GM23338 (cell line): ENCODE measurements at places on chromosomes 7 and 10. TPM values are rescaled to one million over a fixed set of nuclear protein-coding genes. Genes with fewer than 3 reads are reported as not detected.

- H3K4me3 ChIP-seq, result peak overlapping the region; percentile 65
- peaks cover 8% of the 10 kb centered on the region; the same call in 1 of the 2 replicates for H3K36me3 ChIP-seq
- no peaks in the 10 kb centered on the region for H3K27me3 ChIP-seq
- DNase-seq, result peak; percentile 94
- H3K4me1 ChIP-seq, result peaks cover 5% of the 10 kb centered on the region; the same call in 1 of the 2 replicates
Observed at GRCh38 chr7:99393355-99394187, 14.8 kb downstream of the PDAP1 start.

DNA sequence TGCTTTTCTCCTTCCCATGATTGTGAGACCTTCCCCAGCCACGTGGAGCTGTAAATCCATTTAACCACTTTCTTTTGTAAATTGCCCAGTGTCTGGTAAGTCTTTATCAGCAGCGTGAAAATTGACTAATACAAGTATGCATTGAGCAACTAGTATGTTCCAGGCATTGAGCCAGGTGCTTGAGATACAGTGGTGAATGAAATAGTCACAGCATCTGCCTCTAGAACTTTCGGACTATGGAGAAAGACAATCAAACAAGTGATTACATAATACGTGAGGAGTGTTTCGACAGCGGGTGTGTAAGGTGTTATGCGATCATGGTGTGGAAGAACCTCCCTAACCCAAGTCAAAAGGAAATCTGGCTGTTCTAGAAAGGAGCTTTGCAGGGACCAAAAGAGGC, 21.6 kb upstream of the NUP205 start:
- H3K27me3 ChIP-seq, result no peaks in the 10 kb centered on the region
- no peak overlapping the region for H3K4me3 ChIP-seq
- H3K27ac ChIP-seq, result no peak overlapping the region

DNA sequence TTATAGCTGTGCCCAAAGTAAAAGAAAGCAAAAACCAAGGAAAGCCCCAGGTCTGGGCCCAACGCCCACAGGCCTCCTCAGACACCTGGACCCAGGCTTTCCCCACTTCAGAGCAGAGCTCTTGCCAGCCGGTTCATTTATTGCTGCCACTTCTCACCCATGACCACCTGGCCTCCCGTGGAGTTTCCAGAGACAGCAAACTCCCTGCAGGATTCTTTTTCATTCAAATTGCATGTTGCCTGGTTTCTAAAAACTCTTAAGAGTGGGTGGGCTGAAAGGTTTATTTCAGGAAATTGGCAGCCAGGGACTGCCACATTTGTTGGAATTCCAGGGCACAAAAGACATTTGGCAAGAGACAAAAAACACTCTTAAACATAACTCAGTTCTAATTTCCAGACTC, 4.7 kb downstream of the VOPP1 start:
- DNase-seq, result no peak
- H3K4me3 ChIP-seq, result peak overlapping the region; percentile 41; the same call in 1 of the 2 replicates
- no peaks in the 10 kb centered on the region for H3K36me3 ChIP-seq
- H3K27ac ChIP-seq, result peak overlapping the region; percentile 37; the same call in 1 of the 2 replicates

DNA sequence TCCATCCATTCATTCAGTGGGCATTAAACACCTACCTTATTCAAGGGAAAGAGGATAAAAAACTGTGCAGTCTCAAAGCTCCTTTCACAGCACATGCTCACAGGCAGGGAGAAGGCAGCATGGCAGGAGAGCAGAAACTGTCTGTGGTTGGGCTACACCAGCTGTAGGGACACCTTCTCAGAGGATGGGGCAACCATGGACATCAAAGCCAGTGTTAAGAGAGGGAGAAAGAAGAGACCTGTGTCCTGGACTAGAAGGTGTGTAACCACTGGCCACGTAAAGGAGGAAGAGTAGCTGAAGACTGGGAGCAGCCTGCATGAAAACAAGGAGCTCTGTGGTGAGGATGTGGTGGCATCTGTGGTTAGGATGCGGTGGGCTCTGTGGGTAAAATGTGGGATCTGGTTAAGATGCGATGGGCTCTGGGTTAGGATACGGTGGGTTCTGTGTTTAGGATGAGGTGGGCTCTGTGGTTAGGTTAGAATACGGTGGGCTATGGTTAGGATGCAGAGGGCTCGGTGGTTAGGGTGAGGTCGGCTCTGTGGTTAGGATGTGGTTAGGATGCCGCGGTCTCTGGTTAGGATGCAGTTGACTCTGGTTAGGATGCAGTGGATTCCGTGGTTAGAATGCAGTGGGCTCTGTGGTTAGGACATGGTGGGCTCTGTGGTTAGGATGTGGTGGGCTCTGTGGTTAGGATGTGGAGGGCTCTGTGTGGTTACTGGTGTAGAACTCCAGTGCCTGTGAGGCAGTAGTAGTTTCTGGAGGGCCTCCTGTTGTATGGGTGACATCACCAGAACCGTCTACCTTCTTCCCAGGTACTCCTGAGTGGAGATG, 197.6 kb downstream of the WDR37 start:
- H3K36me3 ChIP-seq, result no peaks in the 10 kb centered on the region
- H3K4me3 ChIP-seq, result no peak overlapping the region
- DNase-seq, result no peak
- H3K4me1 ChIP-seq, result no peaks in the 10 kb centered on the region
- H3K27ac ChIP-seq, result no peak overlapping the region

- no peak overlapping the region for H3K4me3 ChIP-seq
- H3K27me3 ChIP-seq, result no peaks in the 10 kb centered on the region
- peak; percentile 59 for DNase-seq
- no peak overlapping the region for H3K27ac ChIP-seq
Observed at GRCh38 chr7:7920481-7920880, 48.1 kb upstream of the GLCCI1 start.

DNA sequence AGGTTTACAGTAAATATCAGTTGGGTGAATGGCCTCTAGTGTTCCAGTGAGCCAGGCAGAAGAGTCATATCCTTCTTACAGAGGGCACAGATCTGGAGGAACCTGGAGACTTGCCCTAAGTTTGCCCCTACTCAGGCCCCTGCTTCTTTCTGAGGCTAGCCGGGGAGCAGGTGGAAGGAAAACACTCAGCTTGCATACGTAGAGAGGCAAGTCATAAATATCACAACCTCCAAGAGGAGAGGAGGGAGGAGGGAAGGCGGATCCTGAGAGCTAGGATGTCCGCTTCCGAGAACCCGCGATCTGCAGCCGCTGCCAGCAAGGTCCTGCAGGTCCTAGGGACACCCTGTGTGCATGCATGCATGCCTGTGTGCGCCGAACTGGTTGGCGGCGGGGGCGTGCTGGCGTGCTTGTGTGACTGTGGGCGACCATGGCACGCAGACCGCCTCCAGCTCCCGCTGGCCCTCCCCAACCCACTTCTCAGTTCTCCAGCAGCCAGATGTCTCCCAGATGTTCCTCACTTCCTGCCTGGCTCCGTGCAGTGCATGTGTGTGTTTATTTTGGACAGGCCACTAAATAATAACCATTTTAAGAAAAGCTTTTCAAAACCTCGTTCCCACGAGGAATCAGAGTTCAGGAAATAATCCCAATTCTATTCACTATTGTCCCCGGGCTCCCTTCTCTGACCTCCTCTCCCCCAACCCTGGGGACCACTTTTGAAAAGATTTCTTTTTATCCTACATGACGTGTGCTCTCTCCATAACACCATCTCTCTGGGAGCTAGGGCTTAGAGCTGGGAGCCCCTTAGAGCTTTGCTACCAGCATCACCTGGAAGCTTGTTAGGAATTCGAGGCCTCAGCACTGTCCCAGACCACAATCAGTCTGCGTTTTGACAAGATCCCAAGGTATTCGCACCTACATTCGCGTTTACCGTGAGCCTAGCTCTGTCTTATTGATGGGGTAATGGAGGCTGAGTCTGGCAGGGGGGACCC, 32.4 kb downstream of the UNC5B start:
- H3K27me3 ChIP-seq, result no peaks in the 10 kb centered on the region
- H3K4me3 ChIP-seq, result no peak overlapping the region
- DNase-seq, result no peak
- H3K4me1 ChIP-seq, result no peaks in the 10 kb centered on the region; the same call in 1 of the 2 replicates
- H3K27ac ChIP-seq, result no peak overlapping the region

Gene CAMK2G
- 32.8 and 34.1 TPM in 2 replicates for total RNA-seq

Gene SPDYE9
- not detected in 2 replicates for total RNA-seq
